Stimulated activated CD8-positive, alpha-beta memory T cell treated with anti-CD3 and anti-CD28 coated beads, Interleukin-15, amount 100 ng/mL, for 24 hours (primary cell): ENCODE measurements at places on chromosomes 7 and 10.
A peak's percentile ranks its signal among the peaks of the same experiment; 100 is the strongest.

- DNase-seq = no peak
These were observed 71.8 kb downstream of the LRRN3 start for GRCh38 chr7:111162692-111163091.

DNA sequence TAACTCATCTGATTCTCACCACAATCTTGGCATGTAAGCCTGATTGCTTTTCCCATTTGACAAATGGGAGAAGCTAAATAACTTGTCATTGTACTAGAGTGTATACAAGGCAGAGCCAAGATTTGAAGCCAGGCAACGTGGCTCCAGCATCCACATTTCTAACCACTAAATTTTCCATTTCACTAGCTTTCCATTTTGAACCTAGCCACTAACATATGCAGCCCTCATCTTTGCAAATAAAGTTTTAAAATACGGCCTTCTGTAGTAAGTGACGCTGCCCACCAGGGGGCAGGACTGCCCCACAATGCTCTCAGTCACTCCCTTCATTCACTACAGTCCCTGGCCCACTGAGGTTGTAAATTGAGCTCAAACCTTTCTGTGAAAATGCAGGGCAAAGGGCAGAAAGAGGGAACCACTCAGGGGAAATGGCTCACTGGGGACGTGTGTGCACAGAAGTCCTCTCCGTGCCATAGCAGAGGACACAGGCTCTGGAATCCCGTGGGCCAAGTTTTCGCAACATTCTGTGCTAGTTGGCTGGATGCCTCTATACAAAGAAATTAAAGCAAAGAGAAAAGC is 315.7 kb downstream of the TNS3 start:
- DNase-seq = peak; percentile 7

DNA sequence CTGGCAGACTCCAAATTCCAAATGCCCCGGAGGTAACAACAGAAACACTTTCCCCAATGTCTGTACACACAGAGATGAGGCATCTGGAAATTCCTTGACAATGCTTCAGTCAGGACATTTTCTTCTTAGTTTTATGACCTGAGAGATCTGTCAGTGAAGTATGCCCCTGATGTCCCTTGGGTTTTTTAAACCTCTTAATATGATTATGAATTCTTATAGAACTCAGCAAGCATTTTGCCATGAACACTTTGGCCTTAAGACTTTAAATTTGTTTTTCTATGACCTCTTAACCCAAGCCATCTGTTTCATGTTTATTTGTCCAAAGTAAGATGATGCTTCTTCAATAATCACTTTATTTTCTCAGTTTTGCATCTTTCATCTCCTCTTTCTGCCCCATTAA is 1206.2 kb downstream of the GATA3 start:
- no peak for DNase-seq

DNA sequence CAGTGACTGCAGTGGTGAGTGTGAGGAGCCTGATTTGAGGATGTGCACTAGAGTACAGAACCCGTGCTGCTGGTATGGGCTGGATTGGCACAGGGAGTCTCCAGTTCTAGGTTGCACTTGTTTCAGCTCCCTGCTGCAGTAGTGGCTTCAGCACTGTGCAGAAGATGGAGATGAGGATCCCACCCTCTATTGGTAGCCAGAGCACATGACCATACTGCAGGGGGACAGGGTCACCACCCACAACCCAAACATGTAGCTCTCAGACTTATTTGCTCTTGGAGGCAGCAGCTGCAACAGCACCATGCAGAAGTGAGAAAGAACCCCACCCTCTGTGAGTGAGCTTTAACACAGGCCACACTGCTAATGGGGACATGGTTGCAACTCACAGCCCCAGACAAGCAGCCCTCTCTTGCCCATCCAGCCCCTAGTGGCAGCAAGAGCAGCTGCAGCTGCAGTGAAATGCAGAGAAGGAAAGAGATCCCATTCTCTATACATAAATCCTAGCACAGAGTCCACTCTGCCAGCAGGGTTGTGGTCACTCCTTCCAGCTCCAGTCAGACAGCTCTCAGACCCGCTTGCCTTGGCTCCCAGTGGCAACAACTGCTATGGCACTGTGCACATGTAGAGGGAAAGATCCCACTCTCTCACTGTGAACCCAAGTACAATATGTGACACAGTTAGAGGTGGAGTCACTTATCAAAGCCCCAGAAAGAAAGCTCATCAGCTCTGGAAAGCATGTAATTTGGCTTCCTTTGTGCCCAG is 51.4 kb upstream of the SCIN start:
- no peak for DNase-seq

- DNase-seq = no peak
These were observed 35.7 kb downstream of the PDZD8 start for GRCh38 chr10:117339578-117339977.

- no peak for DNase-seq
These were observed 77.6 kb downstream of the ITGA8 start for GRCh38 chr10:15642095-15642494.

- DNase-seq = no peak
These were observed 43.8 kb downstream of the ENO4 start for GRCh38 chr10:116892907-116893685.

DNA sequence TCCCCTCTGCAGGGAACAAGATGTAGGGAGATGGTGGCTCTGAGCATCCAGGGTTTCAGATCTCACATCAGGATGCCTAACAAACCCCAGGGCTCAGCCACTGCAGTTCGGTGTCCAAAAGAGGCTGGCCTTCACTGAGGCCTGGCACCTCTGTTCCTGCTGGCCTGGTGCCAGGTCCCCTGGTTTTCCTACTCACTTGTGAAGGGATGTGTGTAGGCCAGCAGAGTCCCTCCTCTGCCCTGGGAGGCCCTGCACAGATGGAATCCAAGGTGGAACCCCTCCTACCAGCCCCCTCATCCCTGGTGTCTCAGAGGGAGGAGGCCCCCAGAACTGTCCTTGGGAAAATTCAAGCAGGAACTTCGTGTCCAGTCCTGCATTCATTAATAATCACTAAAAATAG is 260.6 kb downstream of the CCSER2 start:
- DNase-seq = no peak

GRCh38 chr10:52463826-52464225 is 149.7 kb downstream of the DKK1 start:
- no peak for DNase-seq

- no peak for DNase-seq
These were observed 346.9 kb upstream of the PODXL start for GRCh38 chr7:131903315-131903714.

DNA sequence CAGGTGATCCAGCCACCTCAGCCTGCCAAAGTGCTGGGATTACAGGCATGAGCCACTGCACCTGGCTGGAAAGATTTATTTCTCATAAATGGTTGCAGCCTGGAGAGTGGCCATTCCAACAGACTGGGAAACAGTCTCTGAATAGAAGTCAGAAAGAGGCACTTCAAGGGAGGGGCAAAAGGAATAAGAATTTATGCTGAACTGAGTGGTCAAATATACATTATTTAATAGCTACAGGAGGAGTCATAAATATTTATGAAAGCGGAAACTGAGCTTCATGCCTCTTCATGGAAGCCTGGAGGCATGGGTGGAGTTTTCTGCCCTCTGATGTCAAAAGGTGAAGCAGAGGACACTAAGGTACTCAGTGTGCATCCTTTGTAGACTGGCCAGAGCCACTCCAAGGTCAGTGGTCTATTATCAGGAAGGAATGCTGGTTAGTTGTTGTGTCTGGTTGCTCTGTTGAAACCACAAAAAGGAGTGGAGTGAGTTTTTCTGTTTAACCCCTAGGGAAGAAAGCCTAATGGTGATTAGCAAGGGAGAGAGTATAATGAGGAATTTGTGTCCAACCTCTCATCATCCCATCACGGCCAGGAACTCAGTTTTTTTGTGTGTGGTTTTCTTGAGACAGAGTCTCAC is 9.3 kb upstream of the NRBF2 start:
- DNase-seq = no peak

- DNase-seq = no peak
These were observed 18.7 kb upstream of the PTF1A start for GRCh38 chr10:23173214-23174073.
